ENCODE measurements at places on chromosomes 4 and X.

GRCh38 chr4:73129319-73129718 lies 59.8 kb upstream of the COX18 start:
- no peak for DNase-seq

GRCh38 chr4:151689211-151689991 lies 71.4 kb downstream of the GATB start:
- no peak for DNase-seq

GRCh38 chrX:44903830-44904530 lies 31.0 kb downstream of the KDM6A start:
- DNase-seq: no peak

GRCh38 chr4:81516241-81516640 lies 44.5 kb upstream of the RASGEF1B start:
- DNase-seq: no peak

DNA sequence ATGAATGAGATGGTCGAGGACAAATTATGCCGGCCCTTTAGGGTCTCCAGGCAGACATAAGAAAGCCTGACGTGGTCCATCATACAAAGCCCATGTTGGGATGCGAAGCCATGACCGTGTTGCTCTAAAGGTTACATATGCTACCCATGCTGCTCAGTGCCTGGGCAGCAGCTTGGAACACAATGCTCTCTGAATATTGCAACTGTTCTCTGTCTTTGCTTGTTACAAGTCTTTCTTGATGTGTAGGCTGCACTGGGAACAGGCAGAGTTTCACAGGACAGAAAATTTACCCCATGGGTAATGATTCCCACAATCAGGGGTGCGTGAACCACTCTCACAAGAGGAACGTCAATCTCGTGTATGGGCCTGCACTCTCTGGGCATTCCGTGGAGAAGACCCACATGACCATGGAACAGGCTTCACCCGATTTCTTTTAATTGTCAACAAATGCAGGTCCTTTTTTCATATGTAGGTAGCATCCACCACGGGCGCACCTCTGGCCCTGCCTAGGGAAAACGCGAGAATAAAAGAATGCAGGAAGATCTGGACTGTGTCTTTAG lies 66.3 kb downstream of the NBDY start:
- no peak for DNase-seq

DNA sequence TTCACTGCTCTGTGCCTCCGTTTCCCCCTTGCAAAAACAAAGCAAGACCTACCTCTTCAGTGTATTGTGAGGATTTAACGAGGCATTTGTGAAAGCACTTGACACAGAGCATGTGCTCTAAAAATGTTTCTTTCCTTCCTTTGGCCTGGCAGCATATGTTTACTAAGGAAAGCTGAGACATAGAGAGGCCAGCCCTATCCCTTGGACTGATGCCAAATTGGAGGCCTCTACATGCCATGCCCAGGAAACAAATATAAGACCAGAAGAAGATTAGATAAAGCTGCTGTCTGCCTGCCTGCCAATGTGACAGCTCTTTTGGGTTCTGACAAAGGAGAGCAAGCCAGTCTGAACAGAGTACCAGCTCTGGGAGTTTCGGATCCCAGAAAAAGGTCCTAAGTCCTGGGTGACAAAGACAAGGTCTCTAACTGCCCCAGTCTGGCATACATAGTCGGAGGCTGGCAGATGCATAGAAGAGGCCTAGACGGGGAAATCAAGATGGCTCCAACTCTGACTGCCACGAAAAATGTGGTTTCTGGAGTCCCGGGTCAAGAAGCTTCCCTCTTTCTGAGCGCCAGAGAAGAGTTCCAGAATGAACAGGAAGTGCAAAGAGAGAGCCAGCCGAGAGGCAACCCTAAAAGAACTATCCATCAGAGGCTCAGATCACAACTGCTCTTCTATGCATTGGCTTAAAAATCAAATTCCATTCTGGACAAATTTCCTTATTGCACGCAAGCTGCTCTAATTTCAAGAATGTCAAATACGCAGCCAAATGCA lies 25.8 kb downstream of the OTUD6A start:
- no peak for DNase-seq

GRCh38 chrX:39418731-39419638 lies 617.7 kb downstream of the MID1IP1 start:
- no peak for DNase-seq

DNA sequence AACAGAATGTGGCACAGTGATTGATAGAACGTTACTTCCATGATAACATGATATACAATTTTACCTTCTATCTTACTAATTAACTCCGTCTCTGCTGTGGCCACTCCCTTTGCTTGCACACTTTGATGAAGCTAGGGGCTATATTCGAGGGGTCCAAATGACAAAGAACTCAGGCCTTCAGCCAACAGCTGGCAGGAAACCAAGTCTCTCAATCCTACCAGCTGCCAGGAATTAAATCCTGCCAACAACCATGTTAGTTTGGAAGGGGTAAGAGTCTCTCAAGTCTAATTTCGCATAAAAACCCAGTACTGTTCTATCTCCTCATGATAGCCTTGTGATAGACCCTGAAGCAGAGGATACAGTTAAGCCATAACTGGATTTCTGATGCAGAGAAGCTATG lies 1122.9 kb upstream of the PCDH10 start:
- no peak for DNase-seq

DNA sequence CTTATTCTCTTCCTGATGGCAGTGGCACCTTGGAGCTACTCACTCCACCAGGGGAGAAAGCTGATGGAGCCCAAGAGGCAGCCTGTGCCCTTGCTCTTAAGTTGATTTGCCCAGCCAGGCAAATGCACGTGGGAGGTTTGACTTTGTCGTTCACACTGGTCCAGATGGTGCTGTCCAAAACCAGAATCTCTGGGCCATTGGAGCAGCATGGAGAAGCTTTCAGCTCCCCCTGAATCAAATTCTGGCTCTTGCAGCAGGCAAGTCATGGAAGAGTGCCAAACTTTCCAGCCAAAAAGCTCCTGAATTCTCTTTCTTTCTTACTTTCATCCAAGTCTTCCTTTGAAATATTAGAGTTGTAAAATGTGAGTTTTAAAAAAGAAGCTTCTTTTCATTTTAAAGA lies 970.4 kb downstream of the RPA4 start:
- no peak for DNase-seq

DNA sequence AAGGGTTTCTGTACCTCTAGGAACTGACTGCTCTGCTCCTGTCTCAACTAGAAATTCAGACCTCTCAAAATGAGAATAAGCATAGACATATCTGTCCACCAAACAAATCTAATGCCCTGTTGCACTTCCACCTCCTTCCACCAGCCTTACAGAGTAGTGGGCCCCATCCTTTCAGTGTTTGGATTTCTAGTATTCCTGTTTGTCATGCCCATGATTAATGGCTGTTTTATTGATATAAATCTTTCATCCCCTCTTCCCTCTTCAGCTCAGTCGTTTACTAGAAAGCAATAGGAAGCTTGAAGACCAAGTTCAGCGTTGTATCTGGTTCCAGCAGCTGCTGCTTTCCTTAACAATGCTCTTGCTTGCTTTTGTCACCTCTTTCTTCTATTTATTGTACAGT lies 46.2 kb downstream of the MOSPD2 start:
- no peak for DNase-seq

DNA sequence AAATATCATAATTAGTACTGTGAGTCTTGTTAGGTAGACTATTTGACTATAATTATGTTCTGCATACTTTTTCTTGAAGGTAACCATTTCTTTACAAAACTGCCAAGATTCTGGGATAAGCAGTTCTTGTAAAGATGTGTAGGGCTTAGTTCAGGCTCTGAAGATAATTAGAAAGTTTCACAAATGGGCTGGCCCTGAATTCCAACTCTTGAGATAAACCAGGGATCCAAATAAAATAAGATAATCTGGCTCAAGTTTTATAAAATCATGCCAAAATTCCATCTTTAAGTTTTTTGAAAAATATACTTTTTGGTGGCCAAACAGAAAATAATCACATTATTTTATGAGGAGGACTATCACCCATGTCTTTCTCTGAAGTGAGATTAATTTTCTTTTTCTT lies 35.5 kb upstream of the GLRB start:
- DNase-seq: no peak

DNA sequence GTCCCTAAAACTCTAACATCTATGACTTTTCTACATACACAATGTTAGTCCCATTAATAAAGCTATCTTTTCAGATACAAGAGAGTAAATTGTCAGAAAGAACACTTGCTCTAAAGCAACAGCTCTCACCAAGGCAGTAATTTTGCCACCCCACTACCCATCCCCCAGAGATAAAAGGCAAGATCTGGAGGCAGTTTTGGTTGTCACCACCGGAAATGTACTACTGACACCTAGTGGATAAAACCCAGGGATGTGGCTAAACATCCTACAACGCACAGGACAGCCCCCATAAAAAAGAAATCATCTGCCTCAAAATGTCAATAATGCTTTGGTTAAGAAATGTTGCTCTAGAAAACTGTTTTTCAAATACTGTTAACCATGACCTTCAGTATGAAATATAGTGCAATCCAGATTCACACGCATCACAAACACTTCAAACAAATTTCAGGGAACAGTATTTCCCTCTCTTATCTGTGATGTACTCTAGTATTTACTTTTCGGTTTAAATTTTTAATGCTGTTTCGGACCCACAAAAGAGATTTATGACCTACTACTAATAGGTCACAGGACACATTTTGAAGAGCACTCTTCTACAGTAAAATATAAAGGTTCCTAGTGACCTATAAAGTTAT lies 5.1 kb downstream of the FBXL5 start:
- DNase-seq: peak; percentile 13

- DNase-seq: no peak
Measured at GRCh38 chr4:153706519-153706918, 22.4 kb downstream of the TLR2 start.

DNA sequence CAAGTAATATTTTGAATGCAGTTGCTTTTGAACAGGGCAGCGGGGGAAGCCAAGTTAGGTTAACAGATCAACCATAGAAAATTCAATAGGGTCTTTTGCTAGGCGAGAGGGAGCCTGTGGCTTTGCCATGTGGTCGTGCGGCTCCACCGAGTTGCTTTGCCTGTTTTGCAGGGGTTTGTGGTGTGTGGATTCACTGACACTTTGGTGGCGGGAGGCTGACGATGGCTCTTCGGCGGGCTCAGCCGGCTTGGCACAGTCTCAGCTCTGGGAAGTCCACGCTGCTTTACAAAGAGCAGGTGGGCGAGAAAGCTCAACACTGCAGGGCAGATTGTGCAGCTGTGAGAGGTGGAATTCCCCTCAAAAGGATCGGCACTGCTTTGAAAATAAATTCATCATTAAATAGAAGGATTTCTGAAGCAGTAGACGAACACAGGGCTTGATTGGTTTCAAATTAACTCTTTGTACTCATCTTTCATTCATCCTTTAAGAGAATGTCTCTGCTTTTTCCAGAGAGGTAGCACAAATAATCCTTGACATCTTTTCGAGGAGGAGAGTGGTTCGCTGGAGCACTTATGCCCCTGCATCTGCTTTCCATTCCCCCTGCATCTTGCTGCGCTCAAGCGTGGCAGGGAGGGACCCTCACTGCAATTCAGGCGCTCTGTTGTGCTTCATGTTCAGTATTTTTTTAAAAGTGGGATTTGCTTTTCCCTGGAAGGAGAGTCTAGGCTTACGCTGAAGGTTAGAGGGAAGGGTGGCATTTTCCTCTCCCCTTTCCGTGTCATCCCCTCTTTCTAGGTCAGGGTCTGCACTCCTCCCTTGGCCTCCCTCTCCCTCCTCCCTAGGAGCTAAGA lies 201.8 kb upstream of the LEF1 start:
- DNase-seq: no peak

- DNase-seq: no peak
Measured at GRCh38 chr4:105128208-105128607, 18.5 kb upstream of the TET2 start.

DNA sequence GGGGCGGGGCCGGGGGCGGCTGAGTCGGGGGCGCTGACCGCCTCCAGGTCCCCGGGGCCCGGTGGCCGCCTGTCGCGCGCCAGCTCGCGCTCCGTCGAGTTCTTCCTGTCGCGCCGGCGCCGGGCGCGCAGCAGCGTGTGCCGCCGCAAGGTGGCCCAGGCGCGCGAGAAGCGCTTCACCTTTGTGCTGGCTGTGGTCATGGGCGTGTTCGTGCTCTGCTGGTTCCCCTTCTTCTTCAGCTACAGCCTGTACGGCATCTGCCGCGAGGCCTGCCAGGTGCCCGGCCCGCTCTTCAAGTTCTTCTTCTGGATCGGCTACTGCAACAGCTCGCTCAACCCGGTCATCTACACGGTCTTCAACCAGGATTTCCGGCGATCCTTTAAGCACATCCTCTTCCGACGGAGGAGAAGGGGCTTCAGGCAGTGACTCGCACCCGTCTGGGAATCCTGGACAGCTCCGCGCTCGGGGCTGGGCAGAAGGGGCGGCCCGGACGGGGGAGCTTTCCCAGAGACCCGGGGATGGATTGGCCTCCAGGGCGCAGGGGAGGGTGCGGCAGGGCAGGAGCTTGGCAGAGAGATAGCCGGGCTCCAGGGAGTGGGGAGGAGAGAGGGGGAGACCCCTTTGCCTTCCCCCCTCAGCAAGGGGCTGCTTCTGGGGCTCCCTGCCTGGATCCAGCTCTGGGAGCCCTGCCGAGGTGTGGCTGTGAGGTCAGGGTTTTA lies 1.5 kb downstream of the ADRA2C start:
- no peak for DNase-seq

- DNase-seq: no peak
Measured at GRCh38 chr4:154013576-154013975, 224.7 kb upstream of the SFRP2 start.

DNA sequence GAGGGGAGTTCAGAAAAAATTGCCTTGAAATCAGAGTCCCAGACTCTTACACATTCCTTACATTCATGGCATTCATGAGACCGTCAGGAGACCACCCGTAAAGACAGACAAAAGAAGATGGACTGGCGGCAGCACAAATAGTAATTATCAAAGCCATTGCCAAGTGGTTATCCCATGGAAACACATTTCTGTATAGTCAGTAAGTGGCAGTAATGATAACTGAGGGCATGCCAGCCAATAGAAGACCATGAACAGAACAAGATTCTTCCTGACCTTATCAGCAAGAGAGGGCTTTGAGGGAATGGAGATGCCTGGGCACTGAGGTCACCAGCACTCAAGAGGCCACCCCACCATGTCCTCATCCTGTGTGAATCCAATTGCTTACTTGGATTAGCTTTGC lies 121.7 kb upstream of the HCCS start:
- no peak for DNase-seq

DNA sequence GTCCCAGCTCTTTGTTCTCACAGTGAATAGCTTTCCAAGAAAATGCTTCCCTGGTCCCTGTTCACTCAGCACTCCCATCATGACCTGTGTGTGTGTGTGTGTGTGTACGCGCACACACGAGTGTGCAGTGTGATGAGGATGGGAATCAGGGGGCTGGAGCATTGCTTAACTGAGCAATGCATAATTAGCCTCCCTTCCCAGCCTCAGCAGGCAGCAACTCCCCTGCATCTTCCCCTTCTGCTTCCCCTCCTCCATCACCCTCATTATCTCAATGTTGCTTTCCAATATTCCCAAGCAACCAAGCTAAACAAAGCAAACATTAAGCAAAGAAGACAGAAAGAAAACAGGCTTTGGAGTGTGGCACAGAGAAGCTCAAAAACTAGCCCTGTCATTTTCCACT lies 137.0 kb downstream of the RBM47 start:
- DNase-seq: no peak

- DNase-seq: no peak
Measured at GRCh38 chr4:99853999-99854398, 37.4 kb downstream of the DAPP1 start.

GRCh38 chr4:61571761-61572559 lies 371.8 kb downstream of the ADGRL3 start:
- no peak for DNase-seq

- DNase-seq: no peak
Measured at GRCh38 chr4:57068237-57068981, 41.8 kb downstream of the IGFBP7 start.

Data from NCI-H526 treated with DMSO at 0.1 percent for 48 hours (cell line).